ENCODE measurements at places on chromosomes 5 and 9.

GRCh38 chr9:136239983-136240330, 5.7 kb downstream of the QSOX2 start:
- no peak for DNase-seq

GRCh38 chr5:39547553-39548154, 122.9 kb upstream of the DAB2 start:
- peak; percentile 43 for DNase-seq

DNA sequence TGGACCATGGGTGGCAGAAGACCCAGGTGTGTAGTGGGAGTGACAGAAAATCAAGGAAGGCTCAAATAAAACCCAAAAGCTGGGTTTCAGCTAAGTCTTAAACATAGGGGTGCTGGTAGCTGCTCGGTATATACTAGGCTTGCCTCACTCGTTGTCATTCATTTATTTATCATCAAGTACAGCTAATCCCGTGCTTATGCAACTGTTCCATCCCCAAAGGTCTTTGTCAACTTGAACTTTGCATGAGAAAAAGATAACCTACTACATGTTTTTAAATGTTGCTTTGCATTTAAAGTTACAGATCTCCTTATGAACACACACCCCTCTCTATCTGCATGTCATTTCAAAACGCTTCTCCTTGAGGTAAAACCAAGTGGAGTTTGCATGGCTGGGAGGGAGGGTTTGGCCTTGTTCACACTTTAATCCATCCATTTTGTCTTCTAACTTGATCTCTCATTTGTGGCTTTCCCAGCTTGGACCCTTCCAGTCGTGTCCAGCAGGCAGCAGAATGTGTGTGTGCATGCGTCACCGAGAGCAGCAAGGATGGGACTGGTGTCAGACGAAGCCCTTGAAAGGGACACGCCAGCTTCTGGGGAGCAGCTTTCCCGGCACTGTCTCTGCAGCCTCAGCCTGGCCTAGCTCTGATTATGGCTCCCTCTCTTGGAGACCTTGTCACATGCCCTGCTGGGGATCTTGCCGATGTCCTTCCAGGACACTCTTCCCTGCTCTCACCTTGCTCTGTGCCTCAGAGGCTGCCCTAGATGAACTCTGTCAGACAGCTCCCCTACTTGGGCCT, 133.5 kb downstream of the GADD45G start:
- no peak for DNase-seq

DNA sequence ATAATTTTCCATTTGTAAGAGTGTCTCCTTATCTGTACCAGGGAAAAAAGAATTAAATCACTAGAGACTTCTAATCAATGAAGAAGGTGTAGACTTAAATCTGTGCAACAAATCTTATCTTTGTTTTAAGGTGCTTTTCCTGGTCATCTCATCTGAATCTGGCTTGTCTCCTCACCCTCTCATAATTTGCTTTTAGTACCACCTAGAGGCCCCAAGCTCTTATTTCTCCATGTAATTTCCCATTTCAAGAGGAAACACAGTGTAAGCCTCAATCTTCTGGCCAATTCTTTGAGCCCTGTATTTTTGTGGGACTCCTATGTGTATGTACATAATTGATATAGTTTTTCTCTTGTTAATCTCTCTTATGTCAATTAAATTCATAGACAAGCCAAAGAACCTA, 1975.3 kb upstream of the CDH6 start:
- no peak for DNase-seq

- peak; percentile 82 for DNase-seq
Observed at GRCh38 chr5:136082390-136083193, 50.1 kb upstream of the SMAD5 start.
